ENCODE measurements at places on chromosomes 13 and 19.

DNA sequence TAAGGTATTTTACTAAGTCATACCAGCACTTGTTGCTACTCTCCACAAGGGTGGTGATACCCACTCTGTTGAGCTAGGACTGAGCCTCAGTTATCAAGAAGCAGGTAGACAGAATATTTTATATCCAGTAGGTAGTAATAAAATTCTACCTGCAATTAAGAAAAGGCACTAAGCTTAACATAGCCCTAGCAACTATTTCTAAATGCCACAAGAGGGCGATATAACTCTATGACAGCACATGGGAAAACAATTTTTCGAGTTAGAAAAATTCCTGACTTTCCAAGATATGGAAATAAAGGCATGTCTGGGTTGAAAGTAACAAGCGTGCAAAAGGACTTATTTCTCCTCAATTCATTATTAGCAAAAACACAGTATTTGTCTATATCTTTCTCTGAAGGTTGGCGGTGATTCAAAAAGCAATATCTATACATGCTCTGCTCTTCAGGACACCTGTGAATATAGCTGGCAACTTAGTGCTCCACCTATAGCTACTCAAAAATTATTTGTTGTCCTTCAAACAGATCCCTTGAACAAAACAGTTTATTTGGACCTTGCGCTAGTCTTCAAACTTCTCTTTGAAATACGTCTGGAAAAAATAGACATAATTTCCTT lies 14.7 kb downstream of the CCDC169 start:
- no peak for DNase-seq

DNA sequence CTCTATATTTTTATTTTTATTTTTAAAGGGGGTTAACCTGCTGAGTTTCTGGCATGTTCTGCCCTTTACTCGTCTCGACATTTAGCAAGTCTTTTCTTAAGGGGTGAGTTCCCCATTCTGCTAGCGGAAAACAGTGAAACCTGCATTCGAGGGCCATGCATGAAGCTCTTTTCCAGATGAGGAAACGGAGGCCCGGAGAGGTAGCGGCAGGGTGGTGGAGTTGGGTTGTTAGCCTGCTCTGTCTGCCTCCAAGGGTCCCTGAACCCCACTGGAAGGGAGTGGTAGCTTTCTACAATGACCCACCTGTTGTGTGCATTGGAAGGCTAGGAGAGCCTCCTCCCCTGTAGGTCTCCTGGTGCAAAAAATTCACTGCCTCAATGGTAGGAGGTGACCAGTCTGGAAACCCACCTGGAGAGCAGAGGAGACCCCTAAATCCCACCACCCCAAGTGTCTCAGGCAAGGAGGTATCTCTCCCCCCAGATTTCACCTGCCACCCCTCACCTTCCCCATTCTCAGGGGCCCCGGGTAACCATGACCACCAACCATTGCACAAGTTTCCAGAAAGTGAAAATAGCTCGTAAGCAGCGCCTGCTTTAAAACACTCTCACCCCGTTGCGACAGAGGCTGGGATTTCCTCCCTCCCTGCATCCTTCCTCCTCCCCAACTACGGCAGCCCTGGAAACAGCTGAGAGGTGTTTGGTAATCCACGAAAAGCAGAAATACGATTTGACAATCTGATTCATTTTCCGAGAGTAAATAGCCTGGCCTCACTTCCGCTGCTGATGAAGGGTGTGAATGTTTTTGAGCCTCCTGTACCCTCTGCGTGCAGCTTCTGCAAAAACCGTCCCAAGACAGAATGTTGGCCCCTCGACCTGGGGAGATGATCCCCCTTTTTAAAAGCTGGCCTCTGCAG lies 3.5 kb downstream of the KLF2 start:
- no peak for DNase-seq

GRCh38 chr13:23980160-23980551 lies 82.9 kb upstream of the C1QTNF9B start:
- peak; percentile 84 for DNase-seq

DNA sequence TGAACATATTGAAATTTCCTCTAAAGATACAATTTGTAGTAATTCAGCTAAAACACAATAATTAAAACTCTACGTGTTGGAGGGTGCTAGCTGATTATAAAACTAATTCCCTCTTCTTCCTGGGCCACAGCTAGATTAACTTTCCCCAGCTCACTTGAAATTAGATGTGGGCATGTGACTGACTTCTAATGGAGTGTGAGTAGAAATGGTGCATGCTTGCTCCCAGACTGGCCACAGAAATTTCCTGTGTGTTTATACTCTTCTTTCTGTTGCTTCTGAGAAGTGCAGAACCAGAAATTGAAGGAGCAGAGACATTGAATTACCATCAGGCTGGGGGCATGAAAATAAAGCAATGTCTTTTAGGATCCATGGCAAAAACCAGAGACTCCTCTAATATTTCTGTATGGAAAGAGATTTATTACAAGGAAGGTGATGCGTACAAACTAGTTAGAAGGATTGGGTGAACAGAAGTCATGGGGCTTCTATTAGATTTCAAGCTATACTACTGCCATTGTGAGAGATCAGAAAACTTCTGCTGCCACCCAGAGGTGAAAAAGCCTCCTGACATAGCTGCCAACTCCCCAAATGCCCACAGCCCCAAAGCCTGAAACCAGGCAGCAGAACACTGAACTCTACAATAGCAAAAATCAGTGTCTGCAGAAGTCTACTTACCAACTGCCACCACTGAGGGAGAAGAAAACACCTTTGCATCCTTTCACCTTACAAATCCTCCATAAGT lies 379.2 kb upstream of the MIR17HG start:
- no peak for DNase-seq

DNA sequence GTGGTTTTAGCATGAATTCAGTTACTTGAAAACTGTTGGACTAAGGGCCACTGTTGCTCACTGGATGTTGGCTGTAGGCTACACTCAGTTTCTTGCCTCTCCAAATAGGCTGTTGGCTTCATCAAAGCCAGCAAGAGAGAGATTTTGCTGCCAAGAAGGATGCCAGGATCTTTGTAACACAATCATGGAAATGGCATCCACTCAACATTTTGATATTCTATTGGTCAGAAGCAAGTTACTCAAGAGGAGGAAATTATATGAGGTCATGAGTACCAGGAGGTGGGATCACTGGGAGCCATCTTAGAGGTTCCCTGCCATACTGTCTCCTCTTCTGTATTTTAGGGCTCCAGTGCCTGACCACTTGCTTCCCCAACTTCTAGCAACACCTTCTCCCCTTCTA lies 30.6 kb downstream of the SYDE1 start:
- DNase-seq, result no peak

DNA sequence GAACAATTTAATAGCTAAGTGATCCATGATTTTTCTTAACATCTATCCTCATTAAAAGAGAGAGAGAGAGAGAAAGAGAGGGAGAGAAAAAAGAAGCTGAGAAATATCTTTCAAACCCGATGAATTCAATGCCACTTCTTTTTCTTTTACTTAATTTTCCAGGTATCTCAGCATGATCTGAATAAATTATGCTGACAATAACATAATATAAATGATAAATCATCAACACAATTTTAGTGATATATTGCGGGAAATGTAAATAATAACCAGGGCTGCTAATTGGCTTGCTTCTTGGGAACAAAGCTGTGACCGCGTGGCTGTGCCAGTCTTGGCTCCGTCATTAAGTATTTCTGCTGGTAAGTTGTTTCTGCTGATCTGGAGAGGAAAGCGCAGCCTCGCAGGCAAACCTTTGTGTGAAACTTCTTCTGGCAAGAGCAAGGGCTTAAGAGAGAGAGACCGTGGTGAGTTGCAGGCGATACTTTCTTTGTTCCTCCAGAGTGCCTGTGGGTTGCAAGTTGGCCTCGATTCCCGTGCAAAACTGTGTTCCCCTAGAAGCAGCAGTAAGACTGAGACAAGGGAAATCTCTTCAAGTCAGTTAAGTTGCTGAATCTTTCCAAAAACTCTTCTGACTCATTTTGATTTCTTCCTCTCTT lies 489.1 kb upstream of the TSHZ3 start:
- no peak for DNase-seq

- DNase-seq, result no peak
These were observed 16.2 kb downstream of the TLE5 start for GRCh38 chr19:3045885-3046697.

DNA sequence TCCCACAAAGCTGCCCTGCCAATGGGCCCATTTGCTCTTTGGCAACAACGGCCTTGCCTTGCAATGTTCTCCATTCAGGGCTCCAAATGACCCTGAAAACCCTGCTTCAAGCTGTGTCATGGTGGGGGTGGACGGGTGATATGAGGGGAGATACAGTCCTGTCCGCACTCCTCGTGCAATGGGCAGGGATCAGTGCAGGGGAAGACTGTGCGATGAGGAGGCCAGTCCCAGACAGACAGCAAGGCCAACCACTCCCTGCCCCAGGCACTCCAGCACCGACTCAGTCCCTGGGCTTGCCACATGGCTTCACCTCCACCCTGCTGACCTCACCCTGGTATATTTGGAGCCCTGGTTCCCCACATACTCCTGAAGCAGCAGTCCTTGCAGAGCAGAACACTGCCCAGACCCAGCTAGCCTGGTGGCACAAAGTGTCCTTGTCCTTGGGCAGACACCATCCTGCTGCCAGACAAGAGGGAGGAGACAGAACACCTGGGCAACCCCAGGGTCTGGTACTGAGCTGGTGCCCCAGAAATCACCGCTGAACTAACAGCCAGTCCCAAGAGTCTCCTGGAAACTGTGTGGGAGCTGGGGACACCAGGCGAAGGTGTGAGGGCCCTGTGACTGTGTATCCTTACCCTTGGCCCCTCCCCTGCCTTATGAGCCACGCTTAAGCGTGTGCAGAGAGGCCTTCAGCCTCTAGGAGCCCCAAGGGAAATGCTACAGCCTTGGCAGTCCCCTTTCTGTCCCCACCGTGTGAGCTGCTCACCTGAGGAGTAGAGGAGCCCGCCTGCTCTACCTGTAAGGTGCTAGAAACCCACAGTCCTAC lies 9.1 kb upstream of the SLC35E1 start:
- DNase-seq, result no peak

DNA sequence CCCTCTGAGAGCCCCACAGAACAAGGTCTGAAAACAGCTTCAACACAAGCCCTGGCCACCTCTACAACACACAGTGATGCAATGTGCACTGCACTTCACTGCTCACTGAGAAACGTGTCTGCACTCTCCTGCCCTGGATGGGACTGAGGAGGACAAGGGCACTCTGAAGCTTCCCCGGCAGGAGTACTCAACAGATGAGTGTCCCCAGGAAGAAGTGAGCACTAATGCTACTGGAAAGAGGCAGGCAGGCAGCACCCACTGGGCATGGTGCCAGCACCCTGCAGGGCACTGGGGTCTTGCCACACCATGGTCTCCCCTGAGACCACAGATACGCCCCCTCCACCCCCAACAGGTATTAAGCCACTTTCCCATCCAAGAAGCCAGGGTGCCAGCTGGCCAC lies 17.7 kb upstream of the SLC35E1 start:
- DNase-seq, result no peak

GRCh38 chr19:30278882-30279254 lies 93.3 kb upstream of the ZNF536 start:
- DNase-seq, result no peak

DNA sequence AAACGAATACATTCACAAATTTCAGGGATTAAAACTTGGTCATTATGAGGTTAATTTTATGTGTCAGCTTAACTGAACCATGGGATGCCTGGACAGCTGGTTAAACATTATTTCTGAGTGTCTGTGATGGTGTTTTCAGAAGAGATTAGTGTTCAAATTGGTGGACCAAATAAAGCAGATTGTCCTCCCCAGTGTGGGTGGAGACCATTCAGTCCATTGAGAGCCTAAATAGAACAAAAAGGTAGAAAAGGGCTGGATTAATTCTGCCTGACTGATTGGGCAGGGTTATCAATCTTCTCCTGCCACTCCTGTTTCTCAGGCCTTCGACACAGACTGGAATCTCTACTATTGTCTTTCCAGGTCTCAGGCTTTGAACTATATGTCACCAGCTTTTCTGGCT lies 203.8 kb upstream of the SLITRK6 start:
- no peak for DNase-seq

DNA sequence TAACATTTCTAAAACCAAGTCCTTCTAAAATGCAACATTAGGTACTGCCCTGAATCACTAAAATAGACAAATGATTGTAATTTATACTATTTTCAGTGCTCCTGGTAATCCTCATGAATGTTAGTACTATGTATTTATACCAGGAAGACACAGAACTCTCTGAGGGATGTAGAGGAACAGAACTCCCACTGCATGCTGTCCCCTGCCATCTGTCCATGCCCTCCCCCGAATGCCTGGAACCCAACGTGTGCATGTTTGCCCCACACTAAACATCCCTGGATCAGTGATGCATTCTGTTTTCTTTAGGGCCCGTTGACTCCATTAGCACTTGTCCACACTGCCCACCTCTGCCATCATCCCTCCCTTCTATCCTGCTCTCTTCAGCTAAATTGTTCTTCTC lies 26.5 kb downstream of the ENOX1 start:
- DNase-seq, result no peak

GRCh38 chr13:25059166-25059565 lies 36.8 kb upstream of the PABPC3 start:
- DNase-seq, result no peak

GRCh38 chr19:43966079-43966694 lies 15.2 kb downstream of the ZNF221 start:
- no peak for DNase-seq

GRCh38 chr13:111047326-111047725 lies 67.8 kb upstream of the ARHGEF7 start:
- DNase-seq, result no peak

DNA sequence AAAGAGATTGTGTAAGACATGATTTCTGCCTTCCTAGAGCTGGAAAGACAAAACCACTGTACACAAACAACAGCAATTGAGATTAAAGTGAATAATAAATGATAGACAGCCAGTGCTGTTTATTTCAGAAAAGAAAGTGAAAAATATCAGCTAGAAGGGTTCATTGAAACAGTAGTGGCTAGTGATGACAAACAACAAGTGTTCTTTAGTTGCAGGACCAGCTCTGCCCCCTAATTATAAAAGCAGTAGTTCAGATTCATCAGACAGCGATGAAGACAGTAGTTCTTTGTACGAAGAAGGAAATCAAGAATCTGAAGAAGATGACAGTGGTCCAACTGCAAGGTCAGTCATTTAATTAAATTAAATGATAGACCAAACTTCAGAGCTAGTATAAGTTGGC lies 14.8 kb downstream of the GPALPP1 start:
- no peak for DNase-seq

- no peak for DNase-seq
These were observed 78.6 kb upstream of the TSHZ3 start for GRCh38 chr19:31427857-31428256.

- DNase-seq, result no peak
These were observed 52.5 kb downstream of the FOXO1 start for GRCh38 chr13:40613914-40614313.
